Thyroid gland (tissue), 4 donors: ENCODE measurements at places on chromosomes 2 and 18.

DNA sequence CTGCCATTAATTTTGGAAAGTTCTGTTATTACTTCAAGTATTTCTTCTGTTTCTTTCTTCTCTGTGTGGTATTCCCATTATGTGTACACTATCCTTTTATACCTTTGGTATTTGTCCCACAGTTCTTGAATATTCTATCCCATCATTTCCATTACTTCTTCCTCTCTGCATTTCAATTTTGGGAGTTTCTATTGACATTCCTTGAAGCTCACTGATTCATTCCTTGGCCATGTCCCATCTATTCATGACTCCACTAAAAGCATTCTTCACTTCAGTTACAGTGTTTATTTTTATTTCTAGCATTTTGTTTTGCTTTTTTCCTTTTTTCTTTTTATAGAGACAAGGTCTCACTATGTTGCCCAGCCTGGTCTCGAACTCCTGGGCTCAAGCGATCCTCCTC is 30.3 kb downstream of the PROC start:
- no peak for DNase-seq

GRCh38 chr2:98149333-98149697 is 62.3 kb downstream of the VWA3B start:
- no peak for DNase-seq

DNA sequence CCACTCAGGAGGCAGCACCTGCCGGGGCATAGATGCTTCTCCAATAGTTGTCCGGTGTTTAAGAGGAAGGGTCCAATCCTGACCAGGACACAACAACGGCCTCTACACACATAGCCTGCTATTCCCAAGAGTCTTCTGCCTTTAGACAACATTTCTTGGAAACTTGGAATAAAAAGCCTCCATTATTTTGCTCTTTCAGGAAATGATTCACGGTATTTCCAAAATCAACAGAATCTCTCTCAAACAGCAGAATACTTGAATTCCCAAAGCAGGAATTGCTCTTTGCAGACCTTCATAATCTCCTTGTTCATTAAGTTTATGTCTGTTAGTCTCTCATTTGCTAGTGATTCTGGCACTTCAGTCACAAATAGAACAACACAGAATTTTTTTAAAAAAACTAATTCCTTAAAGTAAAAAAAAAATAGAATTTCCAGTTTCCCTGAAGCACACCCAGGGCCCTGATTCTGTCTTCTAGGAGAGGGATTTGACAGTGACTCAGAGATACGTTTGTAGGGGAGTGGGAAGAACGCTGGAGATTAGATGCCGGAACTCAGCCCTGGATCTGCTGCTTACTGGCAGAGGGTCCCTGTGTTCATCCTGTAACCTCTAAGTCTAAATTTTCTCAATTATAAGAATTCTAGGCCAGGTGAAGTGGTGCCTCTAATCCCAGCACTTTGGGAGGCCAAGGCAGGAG is 74.7 kb downstream of the NAB1 start:
- no peak for DNase-seq

DNA sequence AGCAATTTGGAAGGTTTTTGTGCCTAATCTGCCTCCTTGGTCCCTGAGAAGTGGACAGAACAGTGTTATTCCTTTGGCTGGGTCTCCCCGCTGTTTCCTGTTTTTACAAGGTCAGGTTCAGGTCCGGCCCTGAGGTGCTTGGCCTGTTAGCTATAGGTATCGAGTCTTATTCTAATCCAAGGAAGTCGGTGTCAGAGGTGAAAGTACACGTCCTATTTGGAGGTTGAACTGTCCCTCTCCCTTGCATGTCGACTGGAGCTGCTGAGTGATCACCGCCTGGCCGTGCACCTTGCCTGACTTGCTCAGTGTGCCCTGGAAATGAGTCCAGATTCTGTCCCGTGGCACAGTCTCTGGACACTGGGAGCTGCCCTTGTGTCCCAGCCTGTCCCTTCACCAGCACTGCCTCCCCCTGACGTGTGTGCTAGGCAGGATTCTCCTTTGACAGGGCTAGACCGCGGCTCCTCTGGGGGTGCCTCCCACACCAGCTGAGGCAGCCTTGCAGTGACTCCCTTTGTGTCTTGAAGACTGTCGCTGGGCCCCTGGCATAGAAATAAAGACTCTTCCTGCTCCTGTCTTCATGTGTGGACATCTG is 65.7 kb upstream of the RBM44 start:
- peak; percentile 27 for DNase-seq

DNA sequence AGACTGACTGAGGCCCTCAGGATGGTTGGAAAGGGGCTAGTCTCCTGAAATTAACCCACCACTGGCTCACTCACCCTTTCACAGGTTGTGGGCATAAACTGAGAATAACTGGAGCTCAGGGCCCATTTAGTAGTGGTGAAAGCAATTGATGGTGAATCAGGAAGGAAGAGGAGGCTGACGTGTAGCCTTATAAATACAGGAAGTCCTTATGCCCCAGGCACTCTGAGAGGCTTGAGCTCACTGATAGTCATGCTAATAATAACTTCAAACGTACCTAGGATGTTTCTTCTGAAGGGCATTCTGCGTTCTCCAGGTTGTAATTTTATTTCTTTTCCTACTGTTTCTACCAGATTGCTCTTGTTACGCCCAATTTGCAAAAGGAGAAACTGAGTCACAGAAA is 328.4 kb downstream of the CLIP4 start:
- peak; percentile 57 for DNase-seq

DNA sequence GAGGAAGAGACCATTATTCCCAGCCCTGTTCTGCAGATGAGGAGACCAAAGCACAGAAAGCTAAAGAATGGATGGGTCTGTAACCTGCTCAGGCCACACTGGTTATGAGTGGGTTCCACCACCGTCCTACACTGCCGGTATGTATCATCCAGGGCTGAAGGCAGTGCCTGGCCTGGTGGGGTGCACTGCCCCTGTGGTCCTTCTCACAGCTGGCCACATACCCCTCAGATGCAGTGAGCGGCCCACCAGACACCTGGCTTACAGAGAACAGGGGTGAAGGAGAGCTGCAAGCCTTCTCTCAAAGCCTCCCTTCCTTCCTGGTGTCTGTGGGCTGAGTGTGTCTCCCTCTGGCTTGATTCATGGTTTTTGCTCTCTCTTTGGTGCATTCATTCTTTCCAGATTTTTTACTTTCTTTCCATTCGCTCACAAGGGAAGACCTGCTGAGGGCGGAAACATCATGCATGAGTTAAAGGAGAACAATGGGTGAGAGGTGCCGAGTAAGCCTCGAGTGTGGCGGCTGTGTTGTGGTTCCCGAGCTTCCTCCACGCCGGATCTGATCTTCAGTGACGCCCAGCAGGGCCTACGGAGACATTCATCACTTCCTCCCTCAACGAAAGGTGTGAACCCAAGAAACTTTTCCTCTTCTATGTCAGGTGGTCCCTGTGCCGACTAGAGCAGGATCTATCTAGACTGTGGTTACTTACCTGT is 62.1 kb upstream of the REL start:
- peak; percentile 16 for DNase-seq

- DNase-seq: no peak
Measured at GRCh38 chr18:13375302-13376255, 157.0 kb downstream of the LDLRAD4 start.

DNA sequence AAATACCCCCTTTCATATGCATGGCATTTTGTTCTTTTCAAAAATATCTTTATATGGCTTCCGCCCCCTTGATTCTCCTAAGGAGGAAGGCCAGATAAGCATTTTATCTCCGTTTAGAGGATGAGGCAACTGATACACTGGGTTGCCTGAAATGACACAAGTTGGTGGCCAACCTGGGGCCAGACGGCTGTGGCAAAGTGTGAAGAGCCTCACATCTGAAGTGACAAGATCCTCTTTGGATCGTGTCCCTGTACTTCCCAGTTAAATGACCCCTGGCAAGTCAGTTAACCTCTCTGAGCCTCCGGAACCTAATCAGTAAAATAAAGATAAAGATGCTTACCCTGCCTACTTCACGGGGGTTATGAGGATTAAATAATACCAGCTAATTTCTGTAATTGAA is 4.6 kb downstream of the SETBP1 start:
- no peak for DNase-seq

GRCh38 chr2:234100686-234101085 is 50.2 kb downstream of the SPP2 start:
- DNase-seq: no peak

GRCh38 chr2:17148407-17149145 is 369.7 kb downstream of the RAD51AP2 start:
- DNase-seq: peak; percentile 19

DNA sequence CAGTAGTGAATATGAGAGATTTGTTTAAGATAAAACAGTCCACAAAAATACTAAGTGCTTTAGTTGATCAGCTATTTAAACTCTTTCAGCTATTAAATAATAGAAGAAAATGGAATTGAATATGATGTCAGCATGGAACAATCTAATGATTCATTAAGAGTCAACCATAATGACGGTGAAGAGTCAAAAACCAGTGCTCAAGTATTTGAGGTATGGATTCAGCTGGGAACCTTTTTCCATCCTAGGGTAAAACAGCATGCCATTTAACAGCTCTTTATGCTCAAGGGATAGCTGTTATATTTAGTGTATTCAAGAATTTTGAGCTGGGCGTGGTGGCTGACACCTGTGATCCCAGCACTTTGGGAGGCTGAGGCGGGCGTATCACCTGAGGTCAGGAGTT is 29.7 kb downstream of the CARF start:
- no peak for DNase-seq
